ENCODE measurements at places on chromosomes 5 and 9.

- H3K36me3 ChIP-seq = no peaks in the 10 kb centered on the region
- H3K27ac ChIP-seq = no peak overlapping the region
- H3K27me3 ChIP-seq = no peaks in the 10 kb centered on the region
- no peaks in the 10 kb centered on the region for H3K4me1 ChIP-seq
- DNase-seq = no peak
Measured at GRCh38 chr5:36418152-36418979, 116.7 kb upstream of the RANBP3L start.

DNA sequence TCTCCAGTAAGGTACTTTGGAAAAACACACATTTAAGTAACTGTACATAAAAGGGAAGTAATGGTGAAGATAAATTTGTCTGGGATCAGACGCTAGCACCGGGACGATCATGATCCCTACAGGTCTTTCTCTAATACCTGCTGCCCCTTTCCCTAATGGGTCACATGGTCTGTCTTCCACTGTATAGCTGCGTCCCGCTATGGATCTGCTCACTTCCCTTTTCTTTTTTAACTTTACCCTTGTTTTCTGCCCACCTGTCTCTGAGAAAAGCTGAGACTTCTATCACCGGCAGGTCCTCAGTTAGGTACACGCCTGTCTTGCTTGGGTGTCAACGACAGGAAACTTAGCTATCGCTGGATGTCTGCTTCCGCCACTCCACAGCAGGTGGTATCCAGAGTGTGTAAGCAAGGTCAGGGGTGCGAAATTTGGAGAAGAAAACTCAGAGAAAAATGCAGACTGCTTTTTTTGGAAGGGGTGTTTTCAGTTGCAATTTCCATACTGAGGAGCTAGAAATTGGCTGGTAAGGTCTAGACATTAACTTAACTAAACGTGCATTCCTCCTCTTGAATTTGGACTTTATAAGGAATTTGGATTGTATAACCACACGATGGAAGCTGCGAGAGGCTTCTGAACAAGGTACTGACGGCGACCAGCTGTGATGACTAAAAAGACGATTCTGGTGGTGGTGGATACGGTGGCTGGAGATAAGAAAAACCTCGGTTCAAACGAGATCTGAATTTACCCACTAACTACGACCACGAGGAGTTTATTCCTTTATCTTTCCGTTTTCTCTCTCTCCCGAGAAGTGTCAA lies 1.1 kb upstream of the ICE1 start:
- peaks cover 32% of the 10 kb centered on the region for H3K4me1 ChIP-seq
- DNase-seq = peak; percentile 1
- no peaks in the 10 kb centered on the region for H3K27me3 ChIP-seq
- H3K36me3 ChIP-seq = no peaks in the 10 kb centered on the region
- H3K27ac ChIP-seq = peak overlapping the region; percentile 96
- peak overlapping the region; percentile 67 for H3K4me3 ChIP-seq

- H3K27me3 ChIP-seq = no peaks in the 10 kb centered on the region
- H3K4me1 ChIP-seq = no peaks in the 10 kb centered on the region
- no peak for DNase-seq
- no peak overlapping the region for H3K4me3 ChIP-seq
Measured at GRCh38 chr9:68547417-68547816, 6.7 kb upstream of the TMEM252 start.

DNA sequence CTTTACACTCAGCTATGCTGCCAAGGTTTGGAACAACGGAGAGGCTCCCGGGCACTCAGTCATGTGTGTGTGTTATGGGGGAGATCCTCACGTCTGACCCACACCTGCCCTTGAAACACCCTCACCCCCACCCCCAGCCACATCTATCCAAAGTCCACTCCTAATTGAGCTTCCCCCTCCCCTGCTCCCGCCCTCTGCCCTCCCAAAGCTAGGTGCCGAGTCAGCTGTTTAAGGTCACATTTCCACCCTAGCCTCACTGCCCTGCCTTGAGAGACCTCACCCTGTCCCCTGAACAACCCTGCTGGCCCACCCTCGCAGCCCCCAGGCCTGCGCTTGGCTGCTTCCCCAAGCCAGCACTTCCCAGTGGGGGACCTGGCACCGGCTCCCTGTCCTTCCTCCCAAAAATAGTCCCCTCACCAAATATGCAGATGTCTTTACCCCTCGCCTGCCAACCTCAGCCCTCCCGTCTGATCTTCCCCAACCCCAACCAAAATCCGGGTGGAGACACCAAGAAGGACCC lies 36.0 kb downstream of the GLDC start:
- DNase-seq = no peak
- H3K27ac ChIP-seq = no peak overlapping the region
- H3K36me3 ChIP-seq = no peaks in the 10 kb centered on the region
- no peaks in the 10 kb centered on the region for H3K4me1 ChIP-seq
- no peaks in the 10 kb centered on the region for H3K27me3 ChIP-seq
- H3K4me3 ChIP-seq = no peak overlapping the region

DNA sequence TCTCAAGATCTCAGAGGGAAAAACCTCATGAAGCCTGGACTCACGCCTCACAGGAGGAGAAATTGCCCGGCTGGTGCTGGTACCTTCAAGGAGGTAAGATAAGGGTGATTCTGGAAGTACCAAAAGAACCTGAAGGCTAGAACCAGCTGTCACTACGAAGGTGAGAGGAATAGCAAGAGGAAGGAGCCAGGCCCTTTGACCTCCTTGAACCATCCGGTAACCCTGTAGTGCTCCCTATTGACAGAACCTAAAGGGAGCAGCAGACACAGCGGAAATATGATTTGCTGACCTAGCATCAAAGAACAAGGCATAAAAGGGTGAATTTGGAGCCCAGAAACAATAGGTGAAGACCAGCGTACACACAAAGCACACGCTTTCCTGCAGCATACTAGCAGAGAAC lies 92.2 kb downstream of the DOCK8 start:
- H3K4me1 ChIP-seq = no peaks in the 10 kb centered on the region
- peaks cover 46% of the 10 kb centered on the region for H3K36me3 ChIP-seq
- DNase-seq = no peak
- no peaks in the 10 kb centered on the region for H3K27me3 ChIP-seq
- no peak overlapping the region for H3K4me3 ChIP-seq
- no peak overlapping the region for H3K27ac ChIP-seq

DNA sequence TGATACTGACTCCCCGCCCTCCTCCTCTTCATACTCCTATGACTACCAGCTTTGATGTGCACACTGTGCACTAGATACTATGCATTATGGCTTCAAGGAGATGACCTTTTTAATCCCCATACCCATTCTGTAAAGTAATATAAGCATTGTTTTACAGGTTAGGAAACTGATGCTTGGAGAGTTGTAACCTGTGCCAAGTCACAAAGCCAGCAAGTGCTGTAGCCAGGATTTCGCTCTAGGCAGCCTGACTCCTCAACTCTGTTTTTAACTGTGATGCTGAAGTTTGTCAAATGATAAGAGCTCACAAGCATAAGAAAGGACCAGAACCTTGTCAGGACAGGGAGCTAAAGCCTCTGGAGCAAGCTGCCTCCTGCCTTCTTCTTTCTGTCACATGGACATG lies 461.3 kb downstream of the TMEM232 start:
- H3K36me3 ChIP-seq = no peaks in the 10 kb centered on the region
- no peak for DNase-seq
- H3K27ac ChIP-seq = no peak overlapping the region
- no peak overlapping the region for H3K4me3 ChIP-seq

- no peaks in the 10 kb centered on the region for H3K36me3 ChIP-seq
- H3K4me1 ChIP-seq = no peaks in the 10 kb centered on the region
- no peak for DNase-seq
- no peak overlapping the region for H3K27ac ChIP-seq
Measured at GRCh38 chr9:91811024-91811909, 138.8 kb downstream of the ROR2 start.

DNA sequence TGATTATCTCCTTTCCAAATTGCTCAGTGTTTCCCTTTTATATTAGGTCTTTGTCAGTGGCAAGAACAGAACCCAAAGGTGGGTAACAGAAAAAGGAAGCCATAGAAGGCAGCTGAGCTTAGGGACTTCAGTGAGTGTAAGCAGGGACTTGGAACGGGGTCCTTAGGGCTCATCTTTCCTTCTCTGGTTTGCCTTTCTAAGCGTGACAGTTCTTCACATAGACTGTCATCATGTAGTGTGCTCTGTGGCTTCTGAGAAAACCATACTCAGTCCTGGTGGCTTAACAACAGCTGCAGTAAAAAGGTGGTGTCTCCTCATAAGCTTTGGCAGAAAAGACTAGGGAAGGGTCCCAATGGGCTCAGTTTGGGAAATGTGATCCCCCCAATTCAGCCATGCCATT lies 108.8 kb downstream of the SLC12A2 start:
- DNase-seq = no peak
- H3K27ac ChIP-seq = no peak overlapping the region
- H3K4me3 ChIP-seq = no peak overlapping the region

DNA sequence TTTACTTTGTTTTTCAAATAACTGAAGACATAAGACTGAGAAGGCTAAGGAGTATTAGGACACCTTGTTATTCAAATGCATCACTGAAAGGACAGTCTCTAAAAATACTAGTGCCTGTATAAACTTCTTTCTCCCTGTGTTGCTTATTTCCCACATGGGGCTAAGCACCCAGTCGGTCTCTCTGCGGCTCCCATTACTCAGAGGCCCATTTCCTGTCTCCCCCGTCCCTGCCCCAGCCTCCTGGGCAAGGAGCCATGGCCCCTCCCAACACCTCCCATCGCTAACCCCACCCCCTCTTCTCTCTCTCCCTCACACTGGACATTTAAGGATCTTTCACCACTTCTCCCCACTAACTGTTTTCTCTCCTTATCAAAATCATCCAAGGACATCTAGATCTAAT lies 81.9 kb downstream of the EBF1 start:
- DNase-seq = peak; percentile 77
- H3K36me3 ChIP-seq = no peaks in the 10 kb centered on the region
- H3K4me1 ChIP-seq = peaks cover 11% of the 10 kb centered on the region
- no peak overlapping the region for H3K4me3 ChIP-seq
- H3K27me3 ChIP-seq = no peaks in the 10 kb centered on the region

DNA sequence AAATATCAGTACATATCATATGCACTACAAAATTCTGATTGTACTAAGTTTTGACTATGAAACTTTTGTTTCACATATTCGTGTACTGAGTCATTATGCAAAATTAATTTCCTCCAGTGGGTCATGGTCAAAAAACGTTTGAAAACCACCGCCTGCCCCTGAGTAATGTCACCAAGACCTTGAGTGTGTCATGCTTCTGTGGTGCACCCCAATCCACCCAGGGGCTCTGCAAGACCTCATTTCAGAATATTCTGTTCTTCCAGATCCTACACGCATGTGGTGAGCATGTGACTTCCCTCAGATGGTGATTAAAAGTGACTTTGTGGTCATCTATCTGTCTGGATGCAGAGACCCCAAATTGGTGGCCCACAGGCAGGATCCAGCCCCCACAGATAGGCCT lies 31.0 kb downstream of the ABLIM3 start:
- no peak for DNase-seq
- H3K4me1 ChIP-seq = peaks cover 4% of the 10 kb centered on the region
- no peaks in the 10 kb centered on the region for H3K27me3 ChIP-seq
- H3K27ac ChIP-seq = no peak overlapping the region
- H3K36me3 ChIP-seq = no peaks in the 10 kb centered on the region
- H3K4me3 ChIP-seq = no peak overlapping the region

GRCh38 chr5:88829775-88830174 lies 53.2 kb downstream of the MEF2C start:
- H3K27me3 ChIP-seq = no peaks in the 10 kb centered on the region
- H3K27ac ChIP-seq = peak overlapping the region; percentile 34
- peaks cover 4% of the 10 kb centered on the region for H3K4me1 ChIP-seq
- no peak overlapping the region for H3K4me3 ChIP-seq

DNA sequence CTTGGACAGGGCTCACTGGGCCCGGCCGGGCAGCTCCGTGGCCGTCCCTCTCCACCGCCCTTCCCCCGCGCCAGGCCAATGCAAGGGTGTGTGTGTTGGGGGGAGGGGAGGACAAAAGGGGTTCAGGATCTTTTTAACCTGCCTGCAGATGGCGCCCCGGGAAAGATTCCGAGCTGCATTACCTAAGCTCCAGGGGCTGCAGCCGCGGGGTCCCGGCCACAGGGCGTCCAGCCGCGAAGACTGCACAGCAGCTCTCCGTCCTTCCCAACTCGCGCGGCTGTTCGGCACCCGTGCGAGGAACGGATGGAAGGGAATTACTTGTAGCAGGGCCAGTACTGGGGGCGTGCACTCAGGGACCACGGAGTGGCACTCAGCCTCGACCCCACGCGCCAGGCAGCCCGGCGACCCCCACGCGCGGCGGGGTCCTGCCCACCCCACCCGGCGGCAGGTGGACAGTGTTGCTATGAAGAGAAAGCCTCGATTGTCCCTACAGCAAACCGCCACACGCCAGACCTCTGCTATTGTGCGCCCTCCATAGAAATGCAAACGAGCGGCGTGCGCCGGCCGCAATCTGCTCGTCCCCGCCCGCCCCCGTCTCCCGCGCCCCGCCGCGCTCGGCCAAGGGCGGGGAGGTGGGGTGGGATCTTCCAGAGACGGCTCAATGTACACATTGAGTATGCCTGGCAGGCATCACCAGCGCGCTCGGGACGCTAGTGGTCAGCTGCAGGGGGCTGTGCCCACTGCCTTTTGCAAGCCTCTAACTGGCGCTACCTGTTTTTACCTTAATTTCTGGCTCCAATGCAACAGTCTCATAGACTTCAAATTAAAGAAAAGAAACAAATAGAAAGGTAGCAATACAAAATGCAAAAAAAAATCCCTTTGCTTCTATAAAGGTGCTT lies 796 bp upstream of the GADD45G start:
- H3K36me3 ChIP-seq = no peaks in the 10 kb centered on the region
- peak; percentile 68 for DNase-seq
- H3K4me1 ChIP-seq = peaks cover 48% of the 10 kb centered on the region
- no peaks in the 10 kb centered on the region for H3K27me3 ChIP-seq
- H3K27ac ChIP-seq = peak overlapping the region; percentile 94

DNA sequence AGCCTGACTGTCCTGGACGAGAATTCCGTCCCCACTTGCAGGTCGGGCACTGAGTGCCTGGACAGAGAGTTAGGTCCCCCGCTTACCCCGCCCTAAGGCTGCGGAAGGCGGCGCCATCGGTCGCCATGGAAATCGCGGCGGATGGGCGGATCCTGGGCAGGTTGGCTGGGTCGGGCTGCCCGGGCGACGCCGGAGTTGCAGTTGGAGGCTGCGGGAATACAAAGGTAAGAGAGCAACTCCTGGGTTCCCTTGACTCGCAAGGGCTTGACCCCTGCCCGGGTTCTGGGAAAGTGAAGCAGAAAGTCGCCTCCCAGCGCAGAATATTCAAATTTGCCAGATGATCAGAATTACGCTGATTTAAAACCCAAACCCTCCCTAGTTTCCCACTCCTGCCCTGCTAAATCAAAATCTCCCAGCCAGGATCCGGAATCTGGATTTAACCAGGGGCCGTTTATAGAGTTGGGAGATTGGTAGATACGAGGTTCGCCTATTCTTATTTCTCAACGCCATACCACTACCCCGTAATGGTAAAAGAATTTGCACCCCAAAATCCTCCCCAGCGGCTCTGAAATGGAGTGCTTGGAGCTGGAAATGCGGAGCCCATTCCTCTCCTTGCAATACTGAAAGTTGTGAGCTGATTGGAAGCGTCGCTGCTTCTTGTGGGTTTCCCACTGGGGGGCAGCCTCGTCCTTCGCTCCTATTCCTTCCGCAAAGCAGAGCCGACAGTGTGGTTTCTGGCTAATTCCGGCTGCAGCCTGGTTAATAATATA lies 156.4 kb upstream of the RASEF start:
- H3K36me3 ChIP-seq = no peaks in the 10 kb centered on the region
- H3K27ac ChIP-seq = peak overlapping the region; percentile 73
- DNase-seq = peak; percentile 85

- H3K4me3 ChIP-seq = no peak overlapping the region
- no peak overlapping the region for H3K27ac ChIP-seq
Measured at GRCh38 chr9:128735373-128735772, 11.4 kb upstream of the ZDHHC12 start.
